IMR-90 (cell line): ENCODE measurements at places on chromosomes 7 and 10.

GRCh38 chr10:49613165-49613881, 514 bp upstream of the CHAT start:
- no peak for DNase-seq

- no peak for DNase-seq
Observed at GRCh38 chr7:112437072-112437471, 13.2 kb upstream of the IFRD1 start.

DNA sequence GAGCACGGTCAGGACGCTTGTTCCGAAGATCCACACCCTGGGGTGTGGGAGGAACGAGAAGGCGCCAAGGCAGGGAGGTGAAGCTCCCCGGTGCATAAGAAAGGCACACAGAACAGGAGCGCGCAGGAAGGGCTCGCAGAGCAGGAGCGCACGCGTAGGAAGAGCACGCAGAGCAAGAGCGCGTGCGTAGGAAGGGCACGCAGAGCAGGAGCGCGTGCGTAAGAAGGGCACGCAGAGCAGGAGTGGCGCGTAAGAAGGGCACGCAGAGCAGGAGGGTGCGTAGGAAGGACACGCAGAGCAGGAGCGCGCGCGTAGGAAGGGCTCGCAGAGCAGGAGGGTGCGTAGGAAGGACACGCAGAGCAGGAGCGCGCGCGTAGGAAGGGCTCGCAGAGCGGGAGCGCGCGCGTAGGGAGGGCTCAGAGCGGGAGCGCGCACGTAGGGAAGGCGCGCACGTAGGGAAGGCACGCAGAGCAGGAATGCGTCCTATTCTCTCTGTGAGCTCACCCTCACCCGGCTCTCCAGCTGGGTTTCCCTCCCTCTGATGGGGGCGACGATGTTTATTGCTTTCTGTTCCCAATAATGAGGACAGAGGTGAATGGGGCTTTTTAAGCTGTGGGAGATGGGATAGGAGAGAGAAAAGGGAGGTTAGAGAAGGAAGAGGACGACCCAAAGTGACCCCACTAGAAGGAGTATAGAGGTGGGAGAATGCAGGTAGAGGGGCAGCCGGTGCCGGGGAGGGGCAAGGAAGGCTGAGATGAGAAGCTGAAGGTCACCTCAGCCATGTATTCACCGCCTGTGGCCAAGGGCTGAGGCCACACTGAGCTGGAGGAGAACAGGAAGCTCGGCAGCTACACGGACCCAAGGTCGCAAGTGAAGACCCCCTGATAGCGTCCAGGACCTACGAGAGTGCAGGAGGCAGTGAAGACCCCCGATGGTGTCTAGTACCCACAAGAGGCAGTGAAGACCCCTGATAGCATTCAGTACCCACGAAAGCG, 423.2 kb downstream of the PTPRN2 start:
- no peak for DNase-seq

- DNase-seq: no peak
Observed at GRCh38 chr10:99832439-99832838, 50.0 kb downstream of the ABCC2 start.

- DNase-seq: no peak
Observed at GRCh38 chr10:17169803-17170202, 31.7 kb downstream of the TRDMT1 start.

GRCh38 chr7:8560501-8560900, 127.1 kb downstream of the NXPH1 start:
- no peak for DNase-seq

- peak; percentile 100 for DNase-seq
Observed at GRCh38 chr7:102875700-102876295, 37.0 kb upstream of the LRRC17 start.

DNA sequence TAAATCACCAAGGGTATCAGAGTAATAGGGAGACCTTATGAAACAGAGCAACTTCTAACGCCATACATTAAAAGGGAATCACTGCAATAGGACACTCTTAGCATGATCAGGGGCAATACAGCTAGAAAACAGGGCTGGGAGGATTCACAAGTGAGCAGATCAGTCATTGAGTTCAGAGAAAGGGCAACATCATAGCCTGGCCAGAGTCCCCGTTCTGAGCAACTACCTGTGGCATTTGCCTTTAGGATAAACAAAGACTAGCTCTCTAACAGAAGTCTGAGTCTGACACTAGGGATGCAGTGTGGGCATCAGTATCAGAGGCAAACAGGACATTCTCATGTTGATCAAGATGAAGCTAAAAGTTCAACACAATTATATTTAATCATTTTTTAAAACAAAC, 297.9 kb downstream of the DGKB start:
- peak; percentile 61 for DNase-seq

GRCh38 chr7:99768471-99768870, 15.5 kb downstream of the CYP3A4 start:
- DNase-seq: no peak
